Fibroblast of pulmonary artery (primary cell): ENCODE measurements at places on chromosomes 1 and 21.

DNA sequence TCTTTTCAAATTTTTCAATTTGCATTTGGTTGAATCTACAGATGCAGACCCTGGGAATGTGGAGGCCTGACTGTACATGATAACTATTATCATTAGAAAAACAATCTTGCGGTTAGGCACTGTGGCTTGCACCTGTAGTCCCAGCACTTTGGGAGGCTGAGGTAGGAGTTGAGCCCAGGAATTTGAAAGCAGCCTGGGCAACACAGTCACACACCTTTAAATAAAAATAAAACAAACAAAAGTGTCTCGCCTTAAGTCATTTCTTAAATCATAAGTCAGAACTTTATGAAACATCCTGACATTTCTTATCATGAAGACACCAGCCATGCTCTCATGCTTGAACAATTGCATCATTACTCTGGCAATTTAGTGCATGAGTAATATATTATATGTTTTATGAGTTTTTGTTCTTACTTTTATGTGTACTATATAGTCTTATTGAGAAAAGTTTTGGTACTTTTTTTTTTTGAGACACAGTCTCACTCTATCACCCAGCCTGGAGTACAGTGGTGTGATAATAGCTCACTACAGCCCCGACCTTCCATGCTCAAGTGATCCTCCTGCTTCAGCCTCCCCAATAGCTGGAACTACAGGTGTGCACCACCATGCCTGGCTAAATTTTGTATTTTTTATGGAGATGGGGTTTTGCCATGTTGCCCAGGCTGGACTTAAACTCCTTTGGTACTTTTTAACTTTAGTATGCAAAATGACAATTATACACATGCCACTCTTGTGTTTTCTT is 7.8 kb downstream of the TBX19 start:
- DNase-seq: peak; percentile 68

DNA sequence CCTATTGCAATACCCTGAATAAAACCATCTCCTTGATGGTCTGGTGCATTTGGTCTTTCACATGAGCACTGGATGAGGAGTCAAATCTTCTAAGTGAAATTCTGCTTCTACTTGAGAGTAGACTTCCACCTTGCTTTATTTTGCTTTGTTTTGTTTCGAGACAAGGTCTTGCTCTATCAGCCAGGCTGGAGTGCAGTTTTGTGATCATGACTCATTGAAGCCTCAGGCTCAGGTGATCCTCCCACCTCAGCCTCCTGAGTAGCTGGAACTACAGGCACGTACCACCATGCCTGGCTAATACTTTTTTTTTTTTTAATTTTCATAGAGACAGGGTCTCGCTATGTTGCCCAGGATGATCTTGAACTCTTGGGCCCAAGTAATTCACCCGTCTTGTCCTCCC is 65.8 kb upstream of the F3 start:
- DNase-seq: no peak

DNA sequence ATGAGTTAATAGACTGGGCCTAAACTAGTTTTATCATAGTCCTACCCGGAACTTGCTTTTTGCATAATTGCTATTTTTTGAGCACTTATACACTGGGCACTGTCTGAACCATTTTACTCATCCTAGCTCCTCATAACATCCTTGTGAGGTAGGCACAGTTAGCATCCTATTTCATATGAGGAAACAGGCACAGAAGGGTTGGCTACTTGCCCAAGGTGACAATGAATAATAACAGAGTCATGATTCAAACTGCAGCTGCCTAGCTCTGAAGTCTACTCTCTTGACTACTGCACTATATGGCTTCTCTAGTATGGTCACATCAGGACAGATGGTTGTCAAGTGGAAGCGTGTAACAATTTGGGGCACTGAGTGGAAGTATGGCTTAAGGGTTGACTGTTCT is 18.2 kb upstream of the RC3H1 start:
- DNase-seq: peak; percentile 73

- no peak for DNase-seq
Measured at GRCh38 chr1:109191891-109192290, 21.8 kb upstream of the SARS1 start.

DNA sequence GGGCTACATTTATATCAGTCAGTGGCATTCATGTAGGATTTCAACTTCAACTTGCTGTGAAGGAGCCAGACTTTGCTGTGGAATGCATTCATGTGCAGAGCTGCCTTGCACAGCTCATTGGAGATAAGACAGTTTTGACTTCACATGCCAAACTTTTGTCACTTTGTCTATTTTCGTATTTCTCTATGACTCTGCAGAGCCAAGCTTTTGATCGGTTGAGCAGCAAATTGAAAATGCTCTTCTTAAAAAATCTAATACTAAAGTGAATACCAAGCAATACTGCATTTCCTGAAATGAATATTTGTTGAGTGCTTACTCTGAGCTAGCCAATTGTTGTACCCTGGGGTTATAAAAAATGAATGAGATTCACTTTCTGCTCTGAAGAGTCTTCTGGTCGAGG is 388.7 kb downstream of the ST6GALNAC3 start:
- DNase-seq: peak; percentile 14

DNA sequence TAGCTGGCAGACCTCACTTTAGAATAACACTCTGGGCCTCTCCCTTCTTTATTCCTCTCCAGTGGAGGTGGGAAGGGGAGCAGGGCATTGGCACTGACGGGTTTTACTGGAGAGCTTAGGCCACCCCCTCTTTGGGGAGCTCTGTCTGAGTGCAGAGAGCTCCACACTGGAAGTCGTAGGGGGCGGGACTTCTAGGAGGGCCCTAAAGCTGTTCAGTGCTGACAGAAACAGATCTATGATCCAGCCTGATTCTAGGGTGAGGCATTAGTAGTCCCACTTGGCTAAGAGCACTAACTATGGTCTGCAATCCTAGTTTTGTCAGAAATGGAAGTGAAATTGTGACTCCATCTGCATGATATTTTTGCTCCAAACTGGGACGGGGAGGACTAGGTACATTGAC is 138.7 kb downstream of the MIS18A start:
- DNase-seq: no peak
